ENCODE measurements at places on chromosomes 16 and 17. TPM values are rescaled to one million over a fixed set of nuclear protein-coding genes. Genes with fewer than 3 reads are reported as not detected.
A peak's percentile ranks its signal among the peaks of the same experiment; 100 is the strongest.

DNA sequence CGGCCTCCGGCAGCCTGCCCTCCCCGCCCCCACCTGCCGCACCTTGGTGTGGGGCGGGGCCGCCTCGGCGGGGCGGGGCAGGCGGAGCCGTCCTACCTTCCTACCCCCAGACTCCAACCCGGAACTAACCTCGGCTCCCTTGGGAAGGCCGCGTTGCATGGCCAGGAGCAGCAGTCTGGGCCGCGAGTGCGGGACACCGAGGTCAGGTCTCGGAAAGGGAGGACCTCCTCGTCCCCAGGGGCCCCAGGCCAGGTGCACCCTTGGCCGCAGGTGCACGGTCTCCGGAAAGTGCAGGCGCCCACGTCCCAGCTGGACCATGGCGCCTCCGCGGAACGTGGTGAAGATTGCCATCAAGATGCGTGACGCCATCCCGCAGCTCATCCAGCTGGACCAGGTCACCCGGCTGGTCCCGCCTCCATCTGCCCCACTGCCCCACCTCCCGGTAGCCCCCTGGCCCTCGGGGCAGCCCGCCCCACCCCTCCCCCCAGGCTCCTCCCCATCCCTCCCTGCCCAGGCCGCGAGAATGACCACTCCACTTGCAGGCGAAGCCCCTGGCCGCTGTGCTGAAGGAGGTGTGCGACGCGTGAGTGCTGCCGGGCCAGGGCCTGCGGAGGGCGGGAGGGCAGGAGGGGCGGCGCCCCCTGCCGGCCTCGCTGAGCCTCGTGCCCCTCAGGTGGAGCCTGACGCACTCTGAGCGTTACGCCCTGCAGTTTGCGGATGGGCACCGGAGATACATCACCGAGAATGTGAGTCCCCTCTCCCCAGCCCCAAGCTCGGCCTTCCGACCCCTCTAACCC is at the start of gene ELMO3:
TSS of gene ELMO3 (plus strand) at position 121 of the 797 bp plus-strand sequence. CDS start at position 317, 196 bp downstream.
- no peak for DNase-seq

- no peak for DNase-seq
Measured at GRCh38 chr17:57281887-57282286, 25.6 kb downstream of the MSI2 start.

DNA sequence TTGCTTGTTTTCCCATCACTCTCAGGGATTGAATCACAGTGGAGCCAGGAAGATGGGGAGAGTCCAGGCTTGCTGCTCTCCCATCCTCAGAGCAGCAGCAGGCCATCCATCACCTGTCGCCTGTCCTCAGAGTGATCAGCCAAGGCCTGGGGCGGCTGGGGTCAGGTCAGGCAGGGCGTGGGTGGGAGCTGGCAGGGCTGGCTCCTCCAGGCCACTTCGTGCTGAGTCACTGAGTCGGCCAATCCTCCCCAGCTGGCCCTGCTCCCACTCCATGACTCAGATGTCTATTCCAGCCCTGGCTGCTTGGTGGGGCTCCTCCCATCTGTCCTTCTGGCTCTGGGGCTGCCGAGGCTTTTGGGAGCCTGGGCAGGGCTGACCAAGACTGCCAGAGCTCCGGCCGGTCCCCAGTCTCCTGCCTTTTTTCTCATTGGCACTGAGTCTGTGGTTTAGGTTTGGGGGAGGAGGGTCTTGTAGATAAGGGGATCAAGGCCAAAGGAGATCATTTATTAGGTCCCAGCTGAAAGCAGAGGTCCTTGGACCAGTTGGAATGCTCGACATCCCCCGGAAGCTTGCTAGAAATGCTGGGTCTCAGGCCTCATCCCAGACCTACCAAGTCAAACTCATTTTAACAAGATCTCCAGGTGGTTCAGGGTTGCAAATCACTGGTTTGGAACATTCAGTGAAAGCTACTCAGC is 72.7 kb downstream of the ABCC1 start:
- peak; percentile 92 for DNase-seq

DNA sequence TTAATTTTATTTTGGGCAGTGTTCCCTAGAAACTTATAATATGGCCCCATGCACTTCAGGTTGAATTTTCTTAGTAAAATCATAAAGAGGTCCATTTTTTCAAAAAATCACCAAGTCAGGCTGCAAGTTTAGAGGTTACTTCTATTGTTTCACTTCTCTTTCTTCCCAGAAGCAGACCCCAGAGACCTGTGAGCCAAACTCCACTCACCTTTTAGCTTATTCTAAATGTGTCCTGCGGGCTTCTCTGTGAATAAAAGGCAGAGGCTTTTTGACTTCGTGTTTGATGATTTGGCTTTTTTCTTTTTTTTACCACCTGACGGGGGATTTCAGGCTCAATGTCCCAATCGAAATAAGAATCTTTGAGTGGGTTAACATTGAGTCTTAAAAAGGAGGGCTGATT is 7.4 kb downstream of the PRKCB start:
- no peak for DNase-seq

- peak; percentile 57 for DNase-seq
Measured at GRCh38 chr17:77444984-77445759, 304.4 kb downstream of the SEC14L1 start.

- no peak for DNase-seq
Measured at GRCh38 chr16:80377096-80377956, 163.5 kb upstream of the DYNLRB2 start.

GRCh38 chr16:57000271-57001025 is 11.1 kb downstream of the NLRC5 start:
- DNase-seq: peak; percentile 95

The FMNL1 gene
- 4.7 TPM for total RNA-seq

DNA sequence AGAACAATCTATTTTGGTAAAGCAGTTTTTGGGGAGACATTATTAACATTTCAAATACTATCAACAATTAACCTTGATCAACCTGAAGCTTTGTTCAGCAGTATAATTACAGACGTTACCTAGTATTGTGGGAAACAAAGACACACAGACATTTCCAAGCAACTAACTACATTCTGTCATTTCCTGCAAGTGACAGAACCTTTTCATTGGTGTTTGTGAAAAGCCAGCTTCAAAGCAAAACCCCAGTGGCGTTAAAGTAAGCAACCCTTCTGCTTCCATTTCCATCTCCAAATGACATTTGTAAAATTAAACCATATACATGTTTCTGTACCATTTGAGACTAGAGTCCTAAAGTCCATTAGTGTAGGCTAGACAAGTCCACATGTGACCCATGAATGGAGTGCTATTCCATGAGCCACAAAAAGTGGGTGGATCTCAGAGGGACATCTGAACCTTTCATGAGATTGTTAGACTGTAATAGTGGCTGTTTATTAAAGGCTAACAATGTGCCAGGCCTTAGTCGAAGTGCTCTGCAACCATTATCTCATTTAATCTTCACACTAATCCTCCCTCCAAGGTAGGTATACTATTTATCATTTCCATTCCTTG is 101.2 kb downstream of the SSH2 start:
- no peak for DNase-seq

- DNase-seq: no peak
Measured at GRCh38 chr17:10171581-10171981, 26.8 kb downstream of the GAS7 start.
